Stimulated activated CD8-positive, alpha-beta memory T cell treated with anti-CD3 and anti-CD28 coated beads, Interleukin-7, amount 100 ng/mL, for 1 hour (primary cell): ENCODE measurements at places on chromosomes 7 and 10.

DNA sequence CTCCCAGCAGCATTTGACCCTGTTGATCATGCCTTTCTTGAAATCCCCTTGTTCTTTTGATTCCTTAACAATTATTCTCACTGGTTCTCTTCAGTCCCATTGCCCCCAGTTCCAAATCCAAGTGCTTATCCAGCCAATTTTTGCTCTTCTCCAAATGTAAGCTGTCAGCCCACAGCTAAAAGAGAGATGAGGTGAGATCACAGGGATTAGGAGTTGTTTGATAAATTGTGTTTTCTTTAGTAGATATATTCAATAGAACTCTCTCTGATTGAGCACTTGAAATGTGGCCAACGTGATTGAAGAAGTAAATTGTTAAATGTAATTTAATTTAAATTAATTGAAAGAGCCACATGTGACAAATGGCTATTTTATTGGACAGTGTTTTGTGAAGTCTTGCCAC, 76.6 kb upstream of the NME8 start:
- no peak for DNase-seq

GRCh38 chr10:132273966-132274365, 33.8 kb downstream of the STK32C start:
- no peak for DNase-seq

DNA sequence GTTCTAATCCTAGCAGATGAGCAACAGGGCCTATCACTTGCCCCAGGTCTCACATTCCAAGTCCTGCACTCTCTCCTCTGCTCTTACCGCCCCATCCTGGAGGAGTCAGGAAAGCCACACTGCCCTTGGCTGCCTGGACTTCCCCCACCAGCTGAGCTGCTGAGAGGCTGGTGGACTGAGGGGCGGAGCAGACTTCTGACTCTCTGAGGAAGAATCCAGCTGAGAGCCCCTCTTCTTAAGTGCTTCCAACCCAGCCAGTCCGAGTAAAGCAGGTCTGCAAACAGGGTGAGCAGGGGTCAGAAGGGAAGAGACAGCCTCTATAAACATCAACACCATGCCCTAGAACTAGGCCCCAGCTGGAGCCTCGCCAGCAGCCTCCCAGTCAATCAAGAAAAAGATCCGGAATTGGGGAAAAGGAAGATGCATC, 92.4 kb upstream of the TMEM72 start:
- no peak for DNase-seq

DNA sequence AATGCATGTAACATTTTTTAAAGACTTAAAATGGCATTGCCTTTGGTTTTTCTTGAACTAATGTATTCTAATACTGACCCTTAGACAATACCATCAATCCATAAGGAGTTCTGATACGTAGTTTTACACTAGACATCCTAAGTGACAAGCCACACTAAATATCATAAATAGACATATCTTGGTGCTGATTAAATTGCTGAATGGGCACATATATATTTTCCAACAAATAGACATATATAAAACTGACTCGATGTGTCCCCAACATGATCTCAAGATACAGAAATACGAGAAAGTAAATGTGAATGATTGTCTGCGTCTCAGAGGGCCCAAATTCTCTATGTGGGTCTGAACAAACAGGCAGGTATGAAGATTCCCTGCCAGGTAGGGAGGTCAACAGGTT, 99.8 kb downstream of the NEBL start:
- no peak for DNase-seq

DNA sequence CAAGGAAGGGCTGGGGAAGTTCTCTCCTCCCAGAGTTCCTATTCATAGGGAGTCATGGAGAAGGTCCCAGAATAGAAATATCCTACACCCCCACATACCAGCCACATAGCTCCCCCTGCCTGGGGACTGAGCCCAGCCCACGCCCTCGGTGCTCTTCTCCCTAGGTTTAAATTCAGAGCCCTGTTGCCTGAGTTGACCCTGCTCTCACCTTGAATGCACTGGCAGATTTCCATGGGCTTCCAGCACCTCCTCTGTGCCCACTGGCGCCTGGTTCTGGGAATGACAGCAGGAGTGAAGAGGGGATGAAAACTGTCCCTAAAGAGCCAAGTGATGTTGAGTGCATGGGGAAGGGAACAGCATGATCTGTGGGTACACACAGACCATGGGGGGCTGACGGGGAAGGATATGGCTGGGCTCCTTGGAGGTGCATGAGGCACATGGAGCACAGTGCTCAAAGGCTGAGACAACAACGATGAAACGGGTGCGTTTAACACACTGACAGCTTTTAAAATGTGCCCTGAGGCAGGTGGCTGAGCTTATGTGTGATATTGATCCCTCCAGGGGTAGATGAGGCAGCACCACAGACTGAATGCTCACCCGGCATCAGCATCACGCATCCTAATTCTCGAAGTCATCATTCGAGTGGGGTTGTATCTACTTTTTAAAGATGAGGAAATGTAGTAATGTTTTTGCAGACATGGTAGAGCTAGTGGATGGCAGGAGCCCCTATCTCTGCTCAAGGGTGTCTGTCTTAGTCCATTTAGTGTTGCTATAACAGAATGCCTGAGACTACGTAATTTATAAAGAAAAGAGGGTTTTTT, 53.7 kb upstream of the IGFBP3 start:
- DNase-seq, result no peak

DNA sequence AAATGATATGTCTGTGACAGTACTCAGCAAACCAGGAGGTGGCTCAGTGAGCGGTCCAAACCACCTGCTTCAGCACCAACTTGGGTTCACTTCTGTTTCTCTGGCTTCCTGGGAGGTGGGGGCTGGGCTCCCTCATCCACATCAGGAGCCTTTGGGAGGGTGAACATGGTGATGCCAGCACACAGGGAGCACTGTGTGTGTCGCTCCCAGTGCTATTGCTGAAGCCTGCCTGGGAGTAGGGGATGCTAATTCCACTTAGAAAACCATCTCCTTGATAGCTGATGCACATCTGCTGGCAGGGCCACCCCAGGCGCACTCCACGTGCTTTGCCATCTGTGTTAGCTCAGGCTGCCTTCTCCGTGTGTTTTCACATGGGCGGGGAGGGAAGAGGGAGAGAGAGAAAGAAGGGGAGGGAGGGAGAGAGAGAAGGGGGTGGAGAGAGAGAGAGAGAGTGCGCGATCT, 58.0 kb downstream of the RAMP3 start:
- no peak for DNase-seq

GRCh38 chr10:78944723-78945312, 123.9 kb upstream of the ZMIZ1 start:
- DNase-seq, result no peak

DNA sequence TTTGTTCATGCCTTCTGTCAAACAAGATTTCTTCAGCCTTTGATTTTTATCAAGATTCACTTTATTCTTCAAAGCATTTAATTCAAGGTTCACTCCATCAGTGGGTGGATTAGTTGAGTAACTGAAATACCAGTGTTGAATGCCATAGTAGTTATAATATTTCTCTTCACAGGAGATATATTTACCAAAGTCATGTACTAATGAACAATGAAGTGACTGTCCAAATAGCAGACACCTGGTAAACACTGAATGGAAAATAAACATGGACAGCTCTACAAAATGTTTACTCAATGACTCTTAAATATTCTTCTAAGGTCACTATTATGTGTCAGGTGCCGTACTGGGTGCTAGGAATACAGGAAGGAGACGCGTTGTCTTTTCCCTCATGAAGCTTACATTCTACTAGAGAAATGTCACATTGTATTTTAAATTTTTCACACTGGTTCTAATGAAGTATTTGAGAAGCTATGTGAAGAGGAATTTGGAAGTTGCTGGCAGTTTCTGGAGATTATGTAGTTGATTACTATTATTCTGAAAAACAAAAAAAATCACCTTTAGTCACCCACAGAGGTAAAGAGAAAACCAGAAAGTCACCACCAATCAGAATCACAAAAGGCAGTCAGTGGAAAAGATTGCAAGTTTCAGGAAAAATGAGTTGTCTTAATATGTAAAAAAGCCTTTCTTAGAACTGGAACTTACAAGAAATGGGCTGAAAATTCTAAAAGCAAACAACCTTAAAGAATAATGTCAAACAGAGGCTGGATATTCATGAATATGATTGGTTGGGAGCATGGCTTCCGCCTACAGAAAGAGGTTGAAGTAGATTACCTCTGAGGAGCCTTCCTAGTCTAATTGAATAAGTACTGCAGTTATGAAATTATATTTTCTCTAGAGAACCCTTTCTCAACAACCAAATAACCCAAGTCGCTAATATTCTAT, 84.5 kb downstream of the RTKN2 start:
- no peak for DNase-seq

GRCh38 chr7:47391726-47392125, 190.2 kb downstream of the TNS3 start:
- no peak for DNase-seq
